Epithelial cell of proximal tubule (primary cell): ENCODE measurements at places on chromosomes 1 and 21. TPM values are rescaled to one million over a fixed set of nuclear protein-coding genes. Genes with fewer than 3 reads are reported as not detected.

SPRR5 gene
- total RNA-seq: not detected in 2 replicates

TNFRSF4 gene
- 0.36 and 0.40 TPM in 2 replicates for total RNA-seq

MYCL gene
- 1.2 and 2.6 TPM in 2 replicates for total RNA-seq

C4BPA gene
- not detected in 2 replicates for total RNA-seq

NUF2 gene
- 39.3 and 43.6 TPM in 2 replicates for total RNA-seq

UTS2 gene
- total RNA-seq: not detected in 2 replicates

KCNAB2 gene
- total RNA-seq: 0.72 and 3.3 TPM in 2 replicates

HSD3B2 gene
- not detected in 2 replicates for total RNA-seq

STUM gene
- under 0.01 TPM in 1 of 2 replicates, not detected in the other for total RNA-seq

LMOD1 gene
- total RNA-seq: not detected in 2 replicates

DNA sequence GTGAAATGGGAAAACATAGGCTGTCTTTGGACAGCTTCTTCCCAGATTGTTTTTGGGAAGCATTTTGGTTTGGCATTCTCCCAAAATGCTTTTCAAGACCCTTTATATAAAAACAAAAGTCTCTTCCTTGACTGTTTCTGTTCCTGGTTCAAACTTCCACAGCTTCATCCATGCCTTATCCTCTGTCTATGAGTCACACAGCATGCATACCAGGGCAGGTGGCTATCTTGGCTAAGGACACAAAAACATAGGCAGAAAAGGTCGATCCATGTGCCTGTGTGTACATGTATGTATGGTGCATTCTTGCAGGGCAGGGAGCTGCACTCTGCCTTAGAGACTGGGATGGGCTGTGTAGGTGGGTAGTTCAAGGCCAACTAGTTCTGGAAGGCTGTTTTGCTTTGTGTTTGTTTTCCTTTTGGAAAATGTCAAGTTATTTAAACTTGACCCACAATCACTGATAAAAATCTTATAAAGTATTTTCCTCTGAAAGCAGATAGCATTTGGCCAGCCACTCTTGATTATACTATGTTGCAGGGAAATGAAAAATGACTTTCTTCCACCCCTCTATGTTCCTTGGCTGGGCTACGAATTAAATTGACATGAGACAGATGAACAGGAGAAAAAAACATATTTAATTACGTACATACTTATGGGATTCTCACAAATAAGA, 437.0 kb downstream of the SIPA1L2 start:
- DNase-seq: no peak

- DNase-seq: no peak
Observed at GRCh38 chr1:205699416-205699815, 19.1 kb upstream of the SLC45A3 start.

GRCh38 chr1:1063945-1064831, 9.9 kb downstream of the RNF223 start:
- peak; percentile 39 for DNase-seq

GRCh38 chr1:115134850-115135480, 45.7 kb upstream of the TSPAN2 start:
- DNase-seq: peak; percentile 40

- DNase-seq: no peak
Observed at GRCh38 chr1:209823143-209824041, 4.4 kb upstream of the UTP25 start.

DNA sequence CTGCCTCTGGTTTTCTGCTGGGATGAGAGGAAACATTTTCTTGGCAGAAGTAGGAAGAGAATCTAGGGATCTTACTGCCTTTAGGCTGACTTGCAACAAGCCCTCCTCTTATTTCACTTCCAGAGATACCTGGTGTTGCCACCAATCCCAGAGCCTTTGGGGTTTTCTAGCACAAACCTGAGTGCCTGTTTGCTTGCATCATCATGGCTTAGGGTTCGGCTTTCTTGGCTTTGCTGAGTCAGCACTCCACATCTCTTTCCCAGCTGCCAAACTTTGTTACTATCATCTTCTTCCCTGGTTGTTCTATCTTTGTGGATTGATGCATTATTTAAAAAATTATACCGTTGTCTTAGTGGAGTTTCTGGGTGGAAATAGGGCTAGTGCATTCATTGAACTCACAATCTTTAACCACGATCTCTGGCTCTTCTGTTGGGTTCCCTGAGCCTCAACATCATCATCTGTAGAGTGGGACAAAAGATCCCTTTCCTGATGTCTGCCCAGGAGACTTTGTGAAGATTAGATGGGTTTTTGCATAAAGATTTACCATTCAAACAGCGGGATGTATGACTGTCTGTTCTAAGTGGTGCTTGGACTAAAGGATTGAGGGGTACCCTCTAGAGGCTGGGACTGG, 76.6 kb upstream of the SELENON start:
- no peak for DNase-seq

GRCh38 chr1:162982364-162982763, 86.8 kb upstream of the RGS4 start:
- DNase-seq: no peak

DNA sequence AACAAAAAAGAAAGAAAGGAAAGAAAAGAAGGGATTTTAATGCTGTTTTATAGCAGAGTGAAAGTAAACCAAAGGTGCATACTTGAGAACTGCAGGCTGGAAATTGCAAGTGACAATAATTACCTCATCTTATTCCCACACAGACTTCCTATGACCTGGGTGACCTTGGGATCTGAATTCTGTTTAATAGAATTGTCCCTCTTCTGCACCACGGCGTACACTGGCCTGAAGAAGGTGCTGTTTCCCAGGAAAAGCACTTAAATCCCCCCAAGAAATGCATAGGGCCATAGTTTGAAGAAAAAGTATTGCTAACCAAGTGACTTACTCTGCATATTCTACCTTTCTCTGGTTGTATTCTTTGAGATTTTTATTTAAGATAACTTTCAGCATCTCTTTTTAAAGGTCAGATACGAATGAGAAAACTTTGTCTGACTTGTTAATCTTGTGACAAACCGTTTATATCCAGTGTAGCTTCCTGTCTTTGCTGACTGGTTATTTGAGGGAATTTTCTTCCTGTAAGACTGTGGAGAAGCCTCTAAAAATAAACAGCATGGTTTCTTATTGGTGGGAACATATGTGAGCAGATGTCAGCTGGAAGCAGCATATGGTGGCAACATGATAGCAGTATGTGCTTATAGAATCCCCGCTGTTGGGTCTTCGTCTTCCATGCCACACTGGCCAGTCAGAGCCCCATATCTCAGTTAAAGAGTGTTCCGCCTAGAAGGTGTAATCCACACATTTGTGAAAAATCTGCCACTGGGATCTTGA, 16.3 kb downstream of the TGFB2 start:
- no peak for DNase-seq

DNA sequence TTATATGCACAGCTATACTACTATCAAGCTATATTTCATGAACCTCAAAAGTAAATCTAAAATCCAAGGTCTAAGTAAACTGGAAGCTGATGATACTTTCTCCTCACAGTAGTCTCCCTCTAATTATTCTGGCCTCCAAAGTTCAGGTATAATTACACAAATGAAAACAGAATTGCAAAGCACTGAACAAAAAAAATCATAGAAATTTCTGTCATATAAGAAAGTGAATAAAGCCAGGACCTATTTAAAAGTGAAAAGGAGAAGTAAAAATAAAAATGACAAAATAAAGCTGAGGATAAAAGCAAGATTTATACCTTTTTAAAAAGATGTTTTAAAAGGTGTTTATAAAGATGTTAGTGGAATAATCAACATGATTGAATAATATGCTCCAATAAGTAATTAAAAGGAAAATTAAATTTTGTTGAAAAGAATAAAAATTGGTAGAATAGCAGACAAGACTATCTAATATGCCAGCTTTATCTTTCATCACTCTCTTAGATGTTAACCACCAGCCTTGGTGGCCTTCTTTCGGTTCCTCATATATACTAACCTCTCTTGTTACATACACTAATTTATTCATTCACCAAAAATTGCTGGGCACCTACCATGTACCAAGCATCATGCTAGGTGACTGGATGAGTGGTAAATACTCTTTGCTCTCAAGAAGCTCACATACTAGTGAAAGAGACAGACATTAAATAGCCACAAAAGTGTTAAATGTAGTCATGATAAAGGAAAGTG, 25.1 kb downstream of the SHCBP1L start:
- no peak for DNase-seq

DNA sequence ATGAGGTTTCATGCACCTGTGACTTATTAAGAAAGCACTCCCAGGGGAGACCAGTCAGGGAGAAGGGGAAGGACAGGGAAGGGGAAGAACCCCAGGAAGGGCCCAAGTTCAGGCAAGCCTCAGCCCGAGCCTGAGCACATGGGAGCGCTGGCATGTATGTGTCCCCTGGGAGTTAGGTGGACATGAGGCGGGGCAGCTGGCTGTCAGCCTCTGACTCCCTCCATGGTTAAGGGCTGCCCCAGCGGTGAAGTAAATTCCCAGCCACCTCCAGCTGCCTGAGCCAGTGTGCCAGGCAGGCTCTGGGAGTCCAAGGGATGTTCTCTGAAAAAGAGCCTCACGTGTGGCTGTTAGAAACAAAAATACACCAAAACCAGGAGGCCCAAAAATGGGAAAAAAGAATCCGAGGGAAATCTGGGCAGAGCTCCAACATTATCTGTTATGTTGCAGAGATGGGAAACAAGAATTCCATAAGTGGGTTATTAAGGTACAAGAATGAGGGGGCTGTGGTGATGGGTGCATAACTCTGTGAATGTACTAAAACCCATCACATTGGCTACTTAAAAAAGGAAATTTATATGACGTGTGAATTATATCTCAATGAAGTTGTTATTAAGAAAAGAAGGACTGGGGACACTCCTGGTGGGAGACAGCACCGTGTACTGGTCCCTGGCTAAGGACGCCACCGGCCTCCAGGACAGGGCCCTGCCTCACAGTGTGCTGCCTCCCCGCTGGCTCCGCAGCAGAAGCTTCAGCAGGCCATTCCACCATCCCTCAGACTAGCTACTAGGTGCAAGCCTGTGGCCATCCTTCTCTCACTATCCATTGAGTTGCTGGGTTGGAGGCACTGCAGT, 18.7 kb downstream of the DMRTB1 start:
- no peak for DNase-seq

DNA sequence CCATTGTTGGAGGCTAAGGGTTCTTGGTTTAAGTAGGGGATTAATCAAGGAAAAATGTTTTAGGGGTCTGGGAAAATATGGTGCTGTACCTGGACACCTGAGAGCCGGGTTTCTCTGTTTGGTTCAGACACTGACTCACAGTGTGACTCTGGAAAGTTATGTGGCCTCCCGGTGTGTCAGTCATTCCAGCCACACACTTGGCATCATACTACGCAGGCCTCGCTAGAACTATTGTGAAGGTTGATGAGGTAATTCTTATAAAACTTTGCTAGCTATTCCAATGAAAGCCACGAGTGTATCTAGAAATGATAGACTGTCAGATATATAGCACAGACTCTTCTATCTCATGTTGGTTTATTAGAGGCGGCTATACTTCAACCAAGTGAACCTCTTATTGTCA, 4.8 kb upstream of the CAMSAP2 start:
- no peak for DNase-seq

- peak; percentile 86 for DNase-seq
Observed at GRCh38 chr21:39788383-39788782, 43.4 kb downstream of the IGSF5 start.

DNA sequence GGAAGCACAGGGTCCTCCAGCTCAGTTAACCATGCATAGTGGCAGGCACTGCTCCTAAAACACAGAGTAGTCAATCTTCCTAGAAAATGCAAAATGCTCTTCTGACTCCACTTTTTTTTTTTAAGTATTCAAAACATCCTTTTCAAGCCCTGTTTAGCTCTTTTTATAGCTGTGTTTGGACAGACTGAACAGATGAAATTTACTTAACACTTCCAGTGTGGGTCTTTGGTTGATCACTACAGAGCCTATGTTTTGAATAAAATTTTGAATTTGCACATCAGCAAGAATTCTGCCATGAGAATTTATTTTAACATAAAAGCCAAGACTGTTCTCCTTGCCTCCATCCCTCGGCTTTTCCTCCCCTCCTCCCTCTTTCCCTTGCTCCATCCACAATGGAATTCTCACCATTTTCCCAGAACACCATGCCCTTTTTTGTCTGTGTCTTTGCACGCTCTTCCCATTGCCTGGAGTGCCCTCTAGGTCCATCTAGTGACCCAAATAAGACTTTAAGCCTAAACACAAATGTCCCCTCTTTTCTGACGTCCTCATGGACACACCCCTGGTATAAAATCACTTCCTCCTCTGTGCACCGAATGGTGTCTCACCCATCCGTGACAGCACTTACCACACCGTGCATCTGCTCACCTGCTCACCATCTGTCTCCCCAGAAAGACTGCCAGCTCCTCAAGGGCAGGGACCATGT, 24.0 kb upstream of the CPT2 start:
- DNase-seq: no peak

GRCh38 chr1:156862584-156862983, 1.9 kb downstream of the NTRK1 start:
- no peak for DNase-seq

- DNase-seq: no peak
Observed at GRCh38 chr1:109649491-109649914, 6.4 kb upstream of the GSTM4 start.

DNA sequence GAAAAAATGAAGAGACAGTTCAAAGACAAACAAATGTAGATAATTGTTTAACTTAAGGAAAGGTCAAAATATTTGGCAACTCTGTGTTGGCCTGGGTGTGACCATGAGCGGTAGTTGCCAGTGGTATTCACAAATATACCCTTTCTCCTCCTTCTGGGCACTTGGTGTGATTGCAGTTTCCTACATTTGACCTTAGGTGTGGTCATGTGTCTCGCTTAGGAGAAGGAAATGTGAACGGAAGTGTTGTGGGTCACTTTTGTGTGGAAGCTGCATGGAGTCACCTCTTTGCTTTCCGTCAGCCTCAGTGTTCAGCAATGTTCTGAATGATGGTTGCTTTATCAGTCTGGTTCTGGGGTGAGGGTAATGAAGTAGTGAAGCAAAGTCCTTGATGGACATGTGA, 3.4 kb upstream of the PCSK9 start:
- no peak for DNase-seq

GRCh38 chr1:96387785-96388184, 333.8 kb upstream of the PTBP2 start:
- DNase-seq: peak; percentile 18

- DNase-seq: no peak
Observed at GRCh38 chr1:193588311-193589082, 402.1 kb upstream of the B3GALT2 start.

- peak; percentile 63 for DNase-seq
Observed at GRCh38 chr1:234515411-234515810, 36.4 kb upstream of the TARBP1 start.

DNA sequence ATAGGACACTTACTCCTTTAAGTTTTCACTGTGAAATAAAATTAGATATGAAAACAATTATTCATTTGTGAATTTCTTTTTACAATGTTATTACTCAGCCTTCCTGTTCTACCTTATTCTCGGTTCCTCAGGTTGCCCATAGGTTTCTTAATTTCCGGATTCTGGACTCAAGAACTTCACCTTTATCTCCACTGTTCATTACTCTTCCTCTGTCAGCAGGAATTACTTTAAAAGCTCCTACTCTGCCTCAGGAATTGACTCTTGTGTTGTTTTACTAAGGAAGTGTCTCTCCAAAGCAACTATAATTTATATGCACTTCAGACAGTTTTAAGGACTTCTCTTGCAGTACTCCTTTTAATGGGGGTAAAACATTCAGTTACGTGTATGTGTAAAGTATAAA, 123.8 kb downstream of the OSBPL9 start:
- no peak for DNase-seq
